ENCODE measurements at places on chromosomes 7 and 10.

DNA sequence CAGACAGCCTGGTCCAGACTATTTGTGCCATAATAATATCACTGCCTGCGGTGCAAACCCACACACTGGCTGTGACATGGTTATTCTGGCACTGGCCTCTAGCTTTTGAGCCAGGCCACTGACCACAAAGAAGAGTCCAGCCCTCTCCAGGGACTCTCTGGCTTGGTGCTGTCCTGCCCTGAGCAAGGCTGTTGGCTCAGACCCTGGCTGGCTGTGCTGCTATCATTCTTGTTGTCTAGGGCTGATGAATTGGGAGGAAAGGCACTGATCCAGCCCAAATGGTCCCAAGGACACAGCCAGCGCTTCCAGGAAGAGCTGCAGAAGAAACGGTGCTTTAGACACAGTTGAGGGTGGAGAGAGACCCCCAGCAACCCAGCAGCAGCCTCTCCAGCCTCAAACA lies 80.8 kb downstream of the TMEM130 start:
- DNase-seq: no peak

DNA sequence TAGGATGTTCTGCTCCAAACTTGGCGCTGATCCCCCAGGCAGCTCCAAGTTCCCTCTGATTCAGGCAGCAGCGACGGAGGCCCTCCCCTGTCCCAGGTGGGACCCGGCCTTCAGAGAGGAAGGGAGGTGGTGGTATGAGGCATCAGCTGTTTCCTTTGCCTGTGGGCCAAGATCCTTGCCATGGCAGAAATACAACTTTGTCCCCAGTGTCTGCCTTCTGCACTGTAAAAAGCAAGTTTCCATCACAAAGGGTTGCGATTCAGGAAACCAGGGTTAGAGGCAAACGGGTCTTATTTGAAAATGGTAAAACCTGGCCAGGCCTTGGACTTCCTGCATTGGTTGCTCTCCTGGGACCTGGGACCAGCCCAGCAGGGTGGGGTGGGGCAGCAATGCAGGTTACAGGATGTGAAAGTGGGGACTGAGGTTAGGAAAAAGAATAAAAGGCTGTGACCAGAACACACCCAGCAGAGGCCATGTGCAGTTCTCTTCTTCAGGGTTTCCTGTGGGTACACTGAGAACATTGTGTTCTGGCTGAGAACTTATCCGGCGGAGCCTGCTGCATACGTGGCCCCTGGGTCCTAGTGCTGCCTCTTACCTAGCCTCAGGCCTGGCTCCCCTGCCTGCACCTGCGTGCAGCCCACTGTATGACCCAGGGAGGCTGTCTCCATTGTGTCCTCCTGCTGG lies 25.1 kb upstream of the DDIT4 start:
- DNase-seq: peak; percentile 75

- no peak for DNase-seq
These were observed 561.6 kb downstream of the TCERG1L start for GRCh38 chr10:130749911-130750310.

DNA sequence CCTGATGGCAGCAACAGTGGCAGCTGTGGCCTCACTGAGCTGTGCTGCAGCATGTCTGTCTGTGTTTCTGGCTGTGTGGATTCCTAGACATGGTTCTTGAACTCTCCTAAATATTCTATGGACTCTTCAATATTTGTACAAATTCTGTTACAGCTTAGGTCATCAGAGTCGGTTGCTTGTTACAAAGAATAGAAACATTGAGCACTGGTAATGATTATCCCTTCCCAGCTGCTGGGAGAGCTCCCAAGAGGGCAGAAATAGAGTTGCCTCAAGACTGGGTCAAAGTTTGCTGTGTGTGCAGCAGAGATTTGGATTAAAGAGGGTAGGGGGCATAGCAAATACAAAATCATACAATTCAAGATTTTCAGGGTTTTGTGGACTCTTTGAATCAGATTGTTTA lies 337.1 kb upstream of the AKR1E2 start:
- DNase-seq: no peak

DNA sequence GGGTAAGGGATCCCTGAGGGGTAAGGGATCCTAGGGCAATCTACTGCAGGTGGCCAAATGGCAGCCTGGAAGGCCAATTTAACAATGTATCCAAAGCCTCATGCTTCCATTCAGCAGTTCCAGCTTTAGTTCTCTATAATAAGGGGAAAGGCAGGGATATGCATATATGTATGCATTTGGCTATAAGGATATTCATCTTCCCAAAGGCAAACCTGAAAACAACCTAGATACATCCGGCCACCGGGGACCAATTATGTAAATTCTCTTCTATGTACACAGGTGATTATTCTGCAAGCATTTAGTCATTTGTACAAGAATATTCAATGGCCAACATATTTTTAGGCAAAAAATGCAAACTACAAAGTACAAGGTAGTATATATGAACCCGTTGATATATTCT lies 26.7 kb downstream of the PSAP start:
- no peak for DNase-seq

GRCh38 chr7:117227091-117227490 lies 95.8 kb downstream of the WNT2 start:
- no peak for DNase-seq

DNA sequence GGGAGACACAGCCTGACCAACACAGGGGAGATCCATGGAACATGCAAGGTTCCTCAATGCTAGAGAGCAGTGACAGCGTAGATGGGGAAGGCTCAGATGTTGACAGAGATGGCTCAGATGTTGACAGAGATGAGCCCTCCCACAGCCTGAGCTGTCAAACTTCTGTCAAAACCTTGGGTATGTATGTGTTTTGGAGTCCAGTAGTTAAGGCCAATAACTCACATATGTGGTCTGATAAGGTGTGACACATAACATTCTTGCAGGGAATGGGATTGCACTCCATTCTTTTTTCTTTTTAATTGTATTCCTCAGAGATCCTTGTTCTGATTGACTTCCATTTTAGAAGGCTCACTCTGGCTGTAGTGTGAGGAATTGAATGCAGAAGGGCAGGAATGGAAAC lies 136.3 kb downstream of the C1GALT1 start:
- no peak for DNase-seq

- no peak for DNase-seq
These were observed 32.7 kb downstream of the LGI1 start for GRCh38 chr10:93790439-93790838.

DNA sequence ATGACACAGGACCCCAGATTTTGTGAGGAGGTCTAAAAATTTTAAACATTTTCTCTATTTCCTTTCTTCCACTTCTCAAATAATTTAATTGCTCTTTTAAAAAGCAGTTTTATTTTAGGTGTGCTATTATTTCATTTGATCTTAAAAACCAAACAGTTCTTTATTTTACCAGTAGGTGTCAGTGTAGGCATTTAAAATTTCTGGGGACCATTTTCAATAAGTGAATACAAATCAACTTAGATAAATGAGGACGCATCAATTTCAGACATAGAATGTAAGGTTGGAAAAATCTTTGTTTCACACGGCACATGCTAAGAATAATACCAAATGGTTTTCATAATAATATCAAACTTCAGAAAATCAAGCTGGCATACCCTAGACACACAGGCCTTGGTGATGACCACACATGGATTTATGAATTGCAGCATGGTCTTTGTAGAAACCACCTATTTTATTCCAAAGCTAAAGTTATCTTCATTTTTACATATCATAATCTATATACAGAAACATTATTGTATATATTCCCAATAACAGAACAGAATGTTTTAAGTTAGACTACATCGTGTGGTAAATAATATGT lies 127.6 kb upstream of the SLC26A5 start:
- DNase-seq: no peak

DNA sequence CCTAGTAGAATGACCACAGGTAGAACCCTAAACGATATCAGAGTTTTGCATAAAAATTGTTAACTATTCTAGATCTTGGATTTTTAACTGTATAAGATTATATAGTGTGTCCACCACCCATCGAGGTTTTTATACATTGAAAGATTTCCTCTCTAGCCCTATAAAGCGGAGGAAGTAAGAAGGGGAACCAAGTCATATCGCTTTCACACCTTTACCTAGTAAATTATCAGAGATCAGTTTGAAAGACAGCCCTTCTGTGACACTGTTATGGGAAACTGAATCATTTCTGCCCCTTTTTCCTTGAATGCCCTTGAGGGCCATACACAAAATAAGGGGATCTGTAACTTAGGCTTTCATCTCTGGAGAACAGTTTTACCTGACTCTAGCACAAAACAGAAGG lies 8.3 kb upstream of the GPR37 start:
- no peak for DNase-seq

- DNase-seq: peak; percentile 10
These were observed at the start of gene VSTM4 for GRCh38 chr10:49115015-49115795. Gene VSTM4 (minus strand): TSS chr10:49115522. CDS start chr10:49115485, 37 bp downstream.

GRCh38 chr10:132986978-132987377 lies 44.6 kb upstream of the CFAP46 start:
- no peak for DNase-seq

DNA sequence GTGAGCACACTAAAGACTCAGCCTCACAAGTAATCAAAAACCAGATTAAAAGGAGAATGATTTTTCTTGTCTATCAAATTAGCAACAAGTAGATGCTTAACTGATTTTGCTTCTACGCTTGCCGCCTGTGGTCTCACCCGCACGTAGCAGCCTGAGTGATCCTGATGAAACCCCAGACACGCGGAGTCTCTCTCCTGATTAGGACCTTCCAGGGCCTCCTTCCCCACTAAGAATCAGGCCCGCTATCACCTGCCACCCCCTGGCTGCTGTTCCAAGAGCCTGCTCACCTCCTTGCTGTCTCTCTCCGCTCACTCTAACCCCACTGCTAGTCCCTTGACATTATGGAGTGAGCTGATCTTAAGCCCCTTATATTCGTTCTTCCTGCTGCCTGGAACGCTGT lies 325.9 kb upstream of the NRP1 start:
- DNase-seq: no peak

- DNase-seq: peak; percentile 73
These were observed 38.2 kb downstream of the WDR37 start for GRCh38 chr10:1094112-1095057.

DNA sequence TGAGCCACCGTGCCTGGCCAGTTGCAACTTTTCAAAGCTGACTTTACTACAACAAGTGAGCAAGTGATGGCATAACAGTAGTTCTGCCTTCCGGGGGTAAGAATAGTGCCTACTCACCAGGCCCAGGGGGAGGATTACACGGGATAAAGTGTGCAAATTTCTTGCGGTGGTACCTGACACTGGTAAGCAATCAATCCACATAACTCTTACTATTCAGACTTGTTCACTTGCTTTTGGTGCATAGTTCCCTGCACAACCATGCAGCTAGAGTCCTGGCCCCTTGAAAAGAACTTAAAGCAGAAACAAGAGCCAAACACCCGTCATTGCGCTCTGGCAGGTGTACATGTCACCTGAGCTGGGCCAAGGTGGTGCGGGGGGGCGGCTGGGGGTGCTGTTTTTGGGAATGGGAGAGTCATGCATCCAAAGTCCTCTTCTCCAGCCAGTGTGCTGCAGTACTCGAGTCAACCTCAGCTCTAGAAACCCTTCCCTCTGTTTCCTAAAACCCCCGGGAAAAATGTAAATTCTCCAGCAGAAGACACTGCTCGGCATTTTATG lies 5.4 kb upstream of the COBL start:
- no peak for DNase-seq

GRCh38 chr10:16770670-16771069 lies 46.6 kb downstream of the RSU1 start:
- peak; percentile 15 for DNase-seq

DNA sequence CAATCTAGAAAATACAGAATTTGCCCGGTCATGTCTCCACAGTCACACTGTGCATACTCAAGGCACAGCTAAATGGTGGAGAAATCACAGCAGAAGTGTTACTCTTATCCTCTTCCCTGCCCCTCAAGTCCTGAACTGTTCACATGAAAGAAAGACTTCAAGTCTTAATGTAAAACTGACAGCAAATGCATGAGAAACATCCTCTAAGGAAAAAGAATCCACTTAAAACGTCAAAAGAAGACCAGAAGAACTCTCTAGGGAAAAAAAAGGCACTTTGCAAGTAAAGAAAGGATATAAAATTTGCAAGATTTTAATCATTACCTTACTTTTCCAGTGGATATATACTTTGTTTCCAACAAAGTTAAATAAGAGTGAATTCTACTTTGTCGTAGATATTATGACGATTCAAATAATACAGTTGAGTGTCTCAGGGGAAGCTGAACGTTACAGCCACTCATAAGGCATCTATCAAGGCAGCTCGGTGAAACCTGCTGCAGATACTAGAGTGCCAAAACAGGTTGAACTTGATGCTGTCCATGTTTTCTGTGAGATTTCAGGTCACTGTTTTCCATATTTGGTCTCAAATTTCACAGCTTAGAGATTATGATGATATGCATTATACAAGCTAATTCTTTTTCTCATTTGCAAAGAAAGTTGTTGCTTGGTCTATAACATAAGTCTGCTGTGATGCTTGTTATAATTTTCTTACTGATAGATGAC lies 155.0 kb downstream of the CTTNBP2 start:
- DNase-seq: no peak

- DNase-seq: no peak
These were observed 32.8 kb upstream of the WDFY4 start for GRCh38 chr10:48651839-48652238.

- DNase-seq: no peak
These were observed 25.9 kb downstream of the GIMAP8 start for GRCh38 chr7:150476285-150476684.

GRCh38 chr7:87220734-87221215 lies 1.2 kb upstream of the TMEM243 start:
- no peak for DNase-seq
